ENCODE measurements at places on chromosomes 4 and X.
A peak's percentile ranks its signal among the peaks of the same experiment; 100 is the strongest.

- DNase-seq = no peak
Observed at GRCh38 chrX:73850124-73851013, 287.4 kb downstream of the CHIC1 start.

- no peak for DNase-seq
Observed at GRCh38 chr4:1678244-1678643, 5.9 kb downstream of the FAM53A start.

GRCh38 chr4:168304744-168305459 lies 13.7 kb downstream of the DDX60 start:
- no peak for DNase-seq

DNA sequence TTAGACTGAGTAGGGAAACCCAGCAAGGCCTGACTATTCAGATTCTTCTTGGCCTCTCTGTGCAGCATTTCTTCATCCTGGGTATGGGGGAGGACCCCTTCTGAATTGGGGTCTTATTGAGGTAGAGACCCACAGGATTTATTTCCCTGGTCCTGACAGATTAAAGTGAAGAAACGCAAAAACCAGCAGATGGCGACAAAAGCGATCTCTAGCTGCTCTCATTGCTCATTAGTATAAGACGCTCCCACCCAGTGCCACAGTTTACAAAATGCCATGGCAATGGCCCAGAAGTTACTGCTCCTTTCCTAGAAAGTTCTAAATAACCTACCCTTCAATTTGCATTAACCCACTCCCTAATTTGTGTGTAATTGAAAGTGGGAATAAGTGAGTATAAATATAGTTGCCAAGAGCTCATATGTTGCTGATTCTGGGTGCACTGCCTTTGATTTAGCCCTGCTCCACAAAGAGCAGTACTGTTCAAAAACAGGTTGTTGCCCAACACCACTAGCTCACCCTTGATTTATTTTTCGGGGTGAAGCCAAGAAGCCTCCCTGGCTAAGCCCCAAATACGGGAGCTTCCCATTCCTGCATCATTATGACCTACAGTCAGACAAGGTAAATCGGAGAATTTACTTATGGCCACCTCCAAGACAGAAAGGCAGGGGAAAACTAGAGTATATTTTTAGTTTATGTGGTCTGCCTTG lies 3.7 kb upstream of the BEX4 start:
- peak; percentile 67 for DNase-seq

GRCh38 chr4:100635899-100636298 lies 118.1 kb upstream of the EMCN start:
- DNase-seq = no peak

- no peak for DNase-seq
Observed at GRCh38 chr4:167443841-167444240, 209.5 kb upstream of the SPOCK3 start.
